ENCODE measurements at places on chromosomes 4 and X.

DNA sequence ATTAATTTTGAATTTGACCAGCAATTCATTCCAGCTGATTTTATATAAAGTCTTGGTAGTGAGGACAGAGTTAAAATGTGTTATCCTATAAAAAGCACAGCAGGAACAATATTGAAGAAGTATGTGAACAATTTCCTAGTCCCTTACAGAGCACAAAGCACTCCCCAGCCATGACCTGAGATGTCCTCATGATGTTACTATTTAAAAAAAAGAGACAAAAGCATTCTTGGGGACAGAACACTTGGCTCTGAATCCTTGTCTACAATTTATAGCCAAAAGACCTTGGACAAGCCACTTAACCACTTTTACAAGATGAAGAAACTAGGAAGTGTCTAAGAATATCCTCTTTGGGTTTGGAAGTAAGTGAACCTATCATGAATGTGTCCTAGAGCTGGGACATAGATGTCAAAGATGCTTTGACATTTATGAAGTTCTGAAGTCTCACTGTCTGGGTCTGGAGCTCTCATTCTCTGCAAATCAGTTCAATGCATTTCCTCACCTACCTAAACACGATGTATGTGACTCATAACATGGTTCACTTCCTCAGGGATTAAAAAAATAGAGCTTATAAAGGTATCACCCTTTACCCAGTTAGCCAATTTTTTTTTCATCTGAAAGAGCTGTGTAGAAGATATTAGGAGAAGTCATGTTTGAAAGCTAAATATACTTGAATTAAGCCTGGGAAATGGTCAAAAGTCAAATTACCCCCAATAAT, 61.4 kb downstream of the IGFBP7 start:
- no peak for DNase-seq

- no peak for DNase-seq
These were observed 118.7 kb downstream of the SMARCA1 start for GRCh38 chrX:129404670-129405008.

- no peak for DNase-seq
These were observed 3.1 kb downstream of the TET2 start for GRCh38 chr4:105149771-105150170.

DNA sequence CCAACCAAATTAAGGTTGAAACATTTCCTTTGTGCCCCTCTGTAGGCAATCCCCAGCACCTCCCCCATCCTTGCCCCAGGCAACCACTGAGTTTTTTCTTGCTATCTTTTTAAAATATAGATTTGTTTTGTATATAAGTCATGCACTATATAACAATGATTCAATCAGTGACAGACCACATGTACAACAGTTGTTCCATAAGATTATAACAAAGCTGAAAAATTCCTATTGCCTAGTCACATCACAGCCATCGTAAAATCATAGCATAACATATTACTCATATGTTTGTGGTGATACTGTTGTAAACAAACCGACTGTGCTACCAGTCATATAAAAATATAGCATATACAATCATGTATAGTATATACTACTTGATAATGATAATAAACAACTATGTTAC, 211.9 kb upstream of the NRK start:
- DNase-seq: no peak

DNA sequence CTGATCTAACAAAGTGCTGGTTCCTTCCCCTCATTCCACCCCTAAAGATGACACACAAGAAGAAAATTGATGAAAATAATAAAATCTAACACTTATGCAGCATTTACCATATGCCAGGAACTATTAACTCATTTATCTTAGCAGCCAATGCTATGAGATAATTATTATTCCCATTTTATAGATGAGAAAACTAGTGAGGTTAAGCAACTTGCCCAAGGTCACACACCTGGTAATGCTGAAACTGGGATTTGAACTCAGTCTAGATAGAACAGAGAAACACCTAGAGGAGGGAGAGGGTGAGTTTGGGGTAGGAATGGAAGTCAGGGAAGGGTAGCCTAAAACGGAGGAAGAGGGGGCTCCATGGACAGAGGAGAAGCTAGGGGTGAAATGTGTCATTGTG, 18.6 kb downstream of the RBMX start:
- DNase-seq: no peak

DNA sequence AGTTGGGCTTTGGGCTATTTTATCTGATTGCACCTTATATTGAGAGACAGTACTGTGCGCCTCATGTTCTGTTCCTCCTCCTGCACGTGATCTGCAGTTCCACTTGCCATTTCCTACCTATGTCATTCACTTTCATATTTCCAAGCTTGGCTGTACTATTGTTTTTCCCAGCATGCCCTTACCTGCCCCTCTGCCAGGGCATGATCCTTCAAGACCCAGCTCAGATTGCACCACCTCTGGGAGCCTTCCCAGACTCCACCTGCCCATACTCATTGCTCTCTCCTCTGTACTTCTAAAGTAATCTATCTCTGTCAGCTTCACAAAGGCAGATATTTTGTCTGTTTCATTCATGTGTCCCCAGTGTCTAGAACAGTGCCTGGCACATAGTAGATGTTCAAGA, 11.6 kb downstream of the SLC25A5 start:
- no peak for DNase-seq

DNA sequence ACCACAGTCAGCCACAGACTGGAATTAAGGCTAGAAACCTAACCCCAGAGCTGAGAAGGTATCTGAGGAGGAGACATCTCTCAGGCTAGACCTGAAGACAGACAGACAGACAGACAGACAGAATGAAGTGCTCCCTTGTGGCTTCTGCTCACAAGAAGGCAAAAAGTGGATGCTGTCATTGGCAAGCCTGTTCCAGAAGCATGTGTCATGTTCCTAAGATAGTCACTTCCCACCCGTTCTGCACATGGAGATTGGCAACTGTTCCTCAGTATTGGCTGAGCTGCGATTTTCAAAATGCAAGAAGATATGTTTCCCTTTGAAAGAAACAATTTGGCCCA, 166.4 kb downstream of the NSUN7 start:
- no peak for DNase-seq

- DNase-seq: no peak
These were observed 77.0 kb downstream of the PAPSS1 start for GRCh38 chr4:107643021-107643420.

All from NCI-H510A treated with DMSO at 0.1 percent for 48 hours (cell line).